ENCODE measurements at places on chromosomes 12 and 14. TPM values are rescaled to one million over a fixed set of nuclear protein-coding genes. Genes with fewer than 3 reads are reported as not detected.
A peak's percentile ranks its signal among the peaks of the same experiment; 100 is the strongest.

GRCh38 chr14:58637391-58638230 is at the start of gene DACT1:
Gene DACT1 (plus strand): TSS chr14:58637962. CDS start chr14:58638203, 241 bp downstream.
- DNase-seq, result no peak

DNA sequence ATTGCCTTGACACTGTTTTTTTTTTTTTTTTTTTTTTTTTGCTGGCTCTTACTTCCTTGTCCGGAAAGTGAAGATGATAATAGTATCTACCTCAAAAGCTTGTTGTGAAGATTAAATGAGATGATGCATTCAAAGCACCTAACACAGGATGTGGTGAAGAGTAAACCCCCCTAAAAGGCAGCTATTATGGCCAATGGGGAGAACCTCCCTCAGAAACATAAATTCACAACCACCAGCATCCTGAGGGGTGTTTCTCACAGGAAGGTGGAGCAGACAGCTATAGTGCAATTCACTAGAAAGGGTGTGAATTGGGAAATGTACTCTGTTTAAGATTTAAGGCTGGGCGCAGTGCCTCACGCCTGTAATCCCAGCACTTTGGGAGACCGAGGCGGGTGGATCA is 85.4 kb upstream of the CRY1 start:
- no peak for DNase-seq

The TTC6 gene
- total RNA-seq, result 74.7 TPM

The CLEC9A gene
- total RNA-seq, result not detected

The HNRNPC gene
- total RNA-seq, result 386 TPM

The FGF23 gene
- not detected for total RNA-seq

- DNase-seq, result no peak
These were observed 10.8 kb downstream of the RBM19 start for GRCh38 chr12:113955109-113955970.

The MMP19 gene
- 50.6 TPM for total RNA-seq

GRCh38 chr12:69645031-69645430 is 34.3 kb upstream of the LRRC10 start:
- no peak for DNase-seq

The DCN gene
- total RNA-seq, result 4,374 TPM

DNA sequence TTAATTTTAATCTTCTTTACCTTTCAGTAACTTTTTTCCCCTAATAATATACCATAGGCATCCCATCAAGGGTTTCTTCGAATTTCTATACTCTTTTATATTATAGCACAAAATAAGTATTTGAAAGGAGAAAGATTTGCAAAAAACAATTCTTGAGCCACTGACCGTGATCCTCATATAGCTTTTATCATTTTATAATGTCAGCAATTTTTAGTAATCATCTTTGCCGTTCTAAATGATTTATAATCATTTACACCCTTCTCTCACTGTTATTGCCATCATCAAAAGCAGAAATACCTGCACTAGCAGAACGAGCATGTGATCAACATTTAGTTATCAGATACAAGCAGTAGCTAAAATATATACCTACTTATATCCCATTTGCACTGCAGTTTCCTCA is 16.9 kb downstream of the PTPRQ start:
- DNase-seq, result no peak

DNA sequence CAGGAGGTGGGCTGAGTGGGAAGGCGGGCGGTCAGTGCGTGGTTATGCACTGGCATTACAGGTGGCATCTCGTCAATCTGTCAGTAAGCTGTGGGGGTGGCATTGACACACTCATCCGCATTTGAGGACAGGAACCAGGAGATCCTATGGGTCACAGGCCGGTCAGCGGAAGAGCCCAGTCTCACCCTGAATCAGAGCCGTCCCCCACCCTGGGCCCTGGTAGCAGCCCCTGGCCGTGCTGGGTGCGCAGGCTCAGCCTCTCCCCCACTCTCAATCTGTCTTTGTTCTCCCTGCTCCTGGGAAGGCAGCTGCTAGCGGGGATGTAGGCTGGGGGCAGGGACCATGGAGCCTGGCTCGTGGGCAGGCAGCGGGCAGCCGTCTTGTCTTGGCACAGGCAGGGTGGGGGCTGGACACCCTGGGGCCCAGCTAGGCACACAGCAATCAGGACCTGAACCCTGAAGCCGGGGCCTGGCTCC is 5.1 kb downstream of the INF2 start:
- DNase-seq, result no peak

DNA sequence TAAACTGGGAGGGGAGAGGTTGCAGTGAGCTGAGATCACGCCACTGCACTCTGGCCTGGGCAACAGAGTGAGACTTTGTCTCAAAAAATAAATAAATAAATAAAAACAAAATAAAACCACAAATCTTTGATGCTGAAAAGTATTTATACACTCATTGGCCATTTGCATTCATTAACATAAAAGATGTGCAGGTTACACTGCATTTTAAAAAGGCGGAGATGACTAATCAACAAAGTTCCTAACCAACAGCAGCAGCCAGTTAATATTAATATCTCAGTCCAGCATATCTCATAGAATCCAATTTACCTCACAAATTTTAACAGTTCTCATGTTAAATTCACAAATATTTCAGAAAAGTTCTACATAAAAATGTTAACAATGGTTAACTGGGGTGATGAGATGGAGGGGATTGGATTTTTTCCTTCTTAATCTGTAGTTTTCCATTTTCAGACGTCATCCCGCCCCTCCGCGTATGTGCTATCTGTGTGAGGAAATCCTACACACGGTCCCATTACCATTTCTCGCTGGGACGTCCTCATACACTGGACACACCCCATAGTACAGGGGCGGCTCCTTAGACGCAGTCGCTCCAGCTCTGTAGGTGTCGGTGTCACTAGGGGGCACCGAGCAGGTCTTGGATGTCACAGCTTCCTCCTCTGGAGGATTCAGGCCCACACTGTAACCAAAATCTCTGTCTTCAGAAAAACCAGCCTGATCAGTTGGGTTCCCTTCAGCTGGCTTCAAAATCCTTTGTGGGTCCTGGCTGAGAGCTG is 7.3 kb downstream of the ANKLE2 start:
- no peak for DNase-seq

DNA sequence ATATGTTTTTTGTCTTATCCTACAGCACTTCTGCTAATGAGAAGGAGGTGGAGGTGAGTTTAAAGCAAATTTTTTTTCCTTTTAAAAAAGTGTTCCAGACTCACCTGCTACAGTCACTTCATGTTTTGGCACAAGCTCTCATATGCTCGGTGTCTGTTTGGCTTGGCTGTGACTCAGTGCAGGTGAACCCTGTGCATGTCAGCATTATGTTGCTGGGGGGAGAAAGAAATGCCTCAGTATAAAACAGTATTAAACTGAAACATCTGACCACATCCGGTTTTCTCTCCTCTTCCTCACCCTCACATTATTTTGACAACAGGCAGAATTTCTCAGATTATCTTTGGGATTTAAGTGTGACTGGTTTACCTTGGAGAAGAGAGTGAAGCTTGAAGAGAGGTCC is 105.2 kb downstream of the DNAI7 start:
- DNase-seq, result no peak

The DPF3 gene
- 1.3 TPM for total RNA-seq

The HPD gene
- 1.6 TPM for total RNA-seq

- no peak for DNase-seq
These were observed 88.0 kb upstream of the TMEM260 start for GRCh38 chr14:56491299-56492285.

DNA sequence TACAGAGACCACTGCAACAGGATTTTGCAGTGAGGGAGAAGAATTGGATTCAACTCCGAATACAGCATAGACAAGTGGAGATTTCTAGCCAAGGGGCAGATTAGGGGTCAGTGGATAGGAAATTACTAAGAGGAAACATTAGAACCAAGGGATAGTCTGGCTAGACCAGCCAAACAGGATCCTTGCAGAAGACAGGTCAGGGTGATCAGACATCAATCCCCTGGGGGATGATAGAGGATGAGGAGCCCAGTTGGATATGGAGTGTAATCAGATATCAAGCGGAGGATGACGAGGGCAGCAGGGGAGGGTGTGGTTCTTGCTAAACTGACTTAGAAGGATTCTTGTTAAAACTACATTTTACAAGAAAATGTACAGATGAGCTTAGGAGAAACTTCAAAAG is 424.4 kb downstream of the DAD1 start:
- DNase-seq, result no peak

DNA sequence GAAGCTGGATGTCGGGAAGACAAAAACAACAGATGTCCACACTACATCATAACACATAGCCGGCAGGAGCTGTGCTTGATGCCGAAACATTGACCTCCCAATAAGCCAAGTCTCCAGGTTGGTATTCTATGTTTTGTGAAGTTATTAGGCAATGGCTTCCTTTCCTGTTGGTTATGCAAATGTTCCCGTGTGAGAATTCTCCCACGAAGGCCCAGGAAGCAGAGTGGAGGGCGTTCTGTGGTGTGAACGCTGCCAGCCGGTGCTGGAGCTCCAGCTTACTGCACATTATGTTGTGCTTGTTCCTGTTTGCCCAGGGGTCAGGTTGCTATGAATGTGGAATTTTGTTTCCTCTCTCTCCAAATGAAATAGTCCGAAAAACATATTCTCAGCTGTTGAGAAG is 156.4 kb upstream of the HMGA2 start:
- no peak for DNase-seq

DNA sequence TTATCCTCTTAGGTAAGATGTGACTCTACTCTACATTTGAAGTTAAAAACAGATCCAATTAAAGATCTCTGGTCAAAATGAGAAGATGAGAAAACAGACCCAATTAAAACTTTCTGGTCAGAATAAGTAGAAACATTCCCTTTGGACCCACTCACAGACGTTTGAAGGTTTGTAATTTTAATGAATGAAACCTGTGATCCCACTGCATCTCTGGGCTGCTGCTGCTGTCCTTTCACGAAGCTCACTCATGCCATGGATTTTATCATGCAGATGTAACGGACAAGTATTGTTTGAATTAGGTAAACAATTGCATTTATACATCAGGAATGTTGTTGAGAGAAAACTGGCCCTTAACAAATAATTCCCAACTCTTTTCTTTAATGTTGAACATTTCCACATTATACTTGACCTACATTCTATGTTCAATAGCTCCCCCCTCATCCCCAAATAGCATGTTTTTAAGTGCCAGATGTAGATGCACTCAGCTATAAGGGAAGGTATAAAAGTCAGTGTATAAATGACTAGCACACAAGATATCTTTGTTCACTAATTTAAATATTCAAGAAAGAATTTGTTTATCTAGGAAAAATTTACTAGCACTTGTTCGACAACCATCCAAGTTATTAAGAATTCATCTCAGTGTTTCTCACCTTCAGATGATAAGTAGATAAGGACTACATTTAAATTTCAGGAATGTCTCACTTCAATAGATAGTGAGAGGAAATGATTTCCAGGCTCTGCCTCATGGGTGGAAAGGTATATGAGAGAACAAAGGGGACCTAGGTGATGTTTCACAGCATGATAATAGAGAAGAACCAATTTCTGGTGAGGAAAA is 202.3 kb upstream of the LMNTD1 start:
- DNase-seq, result no peak

The KRT83 gene
- 0.59 TPM for total RNA-seq

DNA sequence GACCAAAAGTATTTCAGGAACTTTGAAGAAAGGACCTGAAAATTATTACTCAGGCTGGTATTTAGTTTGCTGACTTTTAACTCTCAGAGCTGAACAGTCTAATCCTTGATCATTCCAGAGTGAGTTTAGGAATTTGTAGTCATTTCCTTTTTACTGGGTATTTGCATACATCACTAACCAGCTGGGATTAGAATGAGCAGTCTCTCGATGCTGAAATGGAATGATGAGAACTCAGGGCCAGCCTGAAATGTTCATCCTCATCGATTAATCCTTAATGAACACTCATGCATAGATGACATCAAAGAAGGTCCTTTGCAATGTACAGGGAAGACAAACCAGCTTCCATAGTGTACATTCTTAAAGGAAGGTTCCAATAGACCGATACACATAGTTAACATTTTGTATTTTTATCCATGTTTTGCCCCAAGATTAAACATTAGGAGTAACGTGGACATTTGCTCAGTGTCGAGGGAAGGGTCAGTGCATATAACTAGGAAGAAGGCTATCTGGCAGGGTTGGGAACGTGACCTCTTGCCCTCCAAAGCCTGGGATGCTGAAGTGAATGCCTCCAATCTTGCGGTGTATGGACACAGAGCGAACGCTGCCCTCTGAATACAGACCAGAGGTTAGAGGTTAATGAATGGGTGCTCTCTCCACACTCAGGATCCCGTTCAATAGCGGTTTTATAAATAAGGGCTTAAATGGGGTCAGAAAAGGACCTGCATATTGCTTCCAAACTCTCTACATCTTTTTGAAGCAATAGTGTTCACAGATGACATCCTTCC is 14.5 kb downstream of the FBXL14 start:
- no peak for DNase-seq

DNA sequence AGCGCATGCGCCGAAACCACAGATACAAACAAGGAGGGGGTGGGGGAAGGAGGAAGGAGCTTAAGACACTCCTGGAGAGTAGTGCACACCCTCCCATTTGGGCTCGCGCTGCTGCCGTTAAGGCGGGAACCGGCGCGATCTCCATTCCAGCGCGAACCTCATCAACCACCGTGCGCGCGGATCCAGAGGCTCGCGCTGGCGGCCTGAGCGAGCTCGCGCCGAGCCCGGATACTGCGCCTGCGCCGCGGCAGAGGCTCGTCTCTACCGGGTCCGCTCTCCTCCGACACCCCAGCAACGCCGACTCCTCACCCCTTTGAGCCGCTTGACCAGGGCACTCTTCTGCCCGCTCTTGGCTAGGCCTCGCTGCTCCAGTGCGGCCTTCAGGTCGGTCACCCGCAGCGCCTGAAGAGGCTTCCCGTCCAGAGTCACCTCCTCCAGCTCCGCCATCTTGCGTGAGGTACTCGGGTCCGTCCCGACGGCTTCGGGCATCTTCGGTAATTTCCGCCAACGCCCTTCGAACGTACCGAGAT is at the start of gene ACIN1:
Gene ACIN1 (minus strand): TSS at position 471 of the 530 bp plus-strand sequence. CDS start 24 bp downstream, at position 447.
- DNase-seq, result peak; percentile 66

- no peak for DNase-seq
These were observed 33.2 kb downstream of the LRIG3 start for GRCh38 chr12:58887068-58887467.

GRCh38 chr14:55599250-55599879 is 19.4 kb downstream of the KTN1 start:
- DNase-seq, result peak; percentile 47

Data from breast epithelium (tissue), 4 donors.